ENCODE measurements at places on chromosomes 2 and 18.
A peak's percentile ranks its signal among the peaks of the same experiment; 100 is the strongest.

GRCh38 chr2:104851291-104852089 is 2.4 kb upstream of the POU3F3 start:
- DNase-seq, result no peak

DNA sequence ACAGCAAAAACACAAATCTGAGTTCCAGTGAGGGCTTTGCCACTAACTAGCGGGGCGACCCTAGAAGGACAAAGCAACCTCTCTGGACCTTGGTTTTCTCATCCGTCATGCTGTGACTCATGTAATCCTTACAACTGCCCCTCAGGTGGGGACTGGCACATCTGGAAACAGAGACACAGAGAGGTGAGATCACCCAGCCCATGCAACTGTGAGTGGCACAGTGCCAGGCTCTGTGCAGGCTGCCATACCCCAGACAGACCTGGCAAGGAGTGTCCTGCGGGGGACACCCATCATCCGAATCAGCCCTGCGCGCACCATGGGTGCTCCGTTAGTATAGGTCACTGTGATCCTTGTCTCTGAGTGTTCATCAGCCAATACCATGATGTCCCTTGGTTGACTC is 198.3 kb downstream of the SMAD7 start:
- no peak for DNase-seq

GRCh38 chr2:170774074-170774473 is 3.9 kb downstream of the ERICH2 start:
- no peak for DNase-seq

DNA sequence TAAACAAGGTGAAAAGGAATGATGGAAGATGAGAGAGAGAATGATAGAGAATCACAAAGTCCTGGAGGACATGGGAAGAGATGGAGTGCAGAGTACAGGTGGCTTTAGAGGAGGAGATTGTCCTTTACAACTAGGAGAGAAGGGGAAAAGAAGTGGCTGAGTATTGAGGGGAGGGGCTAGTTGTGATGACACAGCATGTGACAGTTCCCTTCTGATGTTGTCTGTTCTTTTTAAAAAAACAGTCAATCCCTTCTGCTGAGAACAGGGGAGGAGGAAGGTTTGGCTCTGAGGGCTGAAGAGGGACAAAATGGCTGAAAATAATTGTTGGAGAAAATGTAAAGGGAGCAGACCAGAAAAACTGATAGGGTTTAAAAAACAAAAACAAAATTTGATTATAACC is 44.0 kb downstream of the STEAP3 start:
- no peak for DNase-seq

DNA sequence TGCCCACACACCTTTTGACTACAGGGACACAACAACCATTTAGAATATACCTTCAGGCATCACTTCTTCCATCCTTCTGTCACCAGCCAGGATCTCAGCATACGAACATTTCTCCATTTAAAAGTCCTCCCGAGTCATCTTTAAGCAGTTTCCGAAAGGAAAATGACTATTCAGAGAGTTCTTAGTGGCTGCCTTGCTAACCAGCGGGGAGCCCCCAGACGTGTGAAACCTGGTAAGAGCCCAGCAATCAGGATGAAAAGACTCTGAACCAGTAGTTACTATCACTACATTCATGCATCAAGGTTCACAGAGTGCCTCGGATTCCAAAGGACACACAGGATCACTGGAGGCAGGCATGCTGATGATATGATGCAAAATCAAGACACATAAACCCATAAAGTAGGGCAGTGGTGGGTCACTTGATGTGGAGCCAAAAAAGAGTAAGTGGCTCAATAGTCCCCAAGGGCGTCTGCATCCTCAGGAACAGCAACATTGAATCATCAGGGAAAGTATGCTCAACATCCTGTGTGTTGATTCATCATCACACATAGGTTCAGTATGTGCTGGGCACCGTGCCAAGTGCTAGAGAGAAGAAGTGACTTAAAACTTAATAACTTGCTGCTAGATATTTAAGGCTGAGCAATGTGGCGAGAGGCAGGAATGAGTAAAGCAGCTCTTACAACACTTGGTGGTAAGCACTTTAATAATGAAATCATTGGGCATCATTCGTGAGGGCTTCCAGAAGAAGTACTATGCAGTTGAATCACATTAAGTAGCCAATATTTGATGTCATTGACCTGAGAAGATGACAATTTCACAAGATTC is 4.4 kb downstream of the CCL20 start:
- DNase-seq, result peak; percentile 100

GRCh38 chr2:214630402-214631045 is 179.0 kb downstream of the BARD1 start:
- peak; percentile 10 for DNase-seq

DNA sequence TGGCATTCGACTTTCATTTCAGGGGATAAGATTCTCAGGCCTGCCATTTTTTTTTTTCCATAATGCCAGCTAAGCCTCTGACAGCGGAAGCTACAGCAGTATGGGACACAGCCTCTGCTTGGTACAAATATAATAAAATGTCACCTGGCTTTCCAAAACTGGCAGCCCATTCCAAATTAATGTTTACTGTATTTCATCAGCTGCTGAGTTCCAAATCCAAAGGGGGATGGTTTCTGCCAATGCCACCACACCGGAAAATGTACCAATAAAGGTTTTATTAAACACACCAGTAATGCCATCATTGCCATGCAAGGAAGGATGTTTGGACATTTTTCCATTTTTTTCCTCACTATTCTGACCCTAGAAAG is 275.8 kb upstream of the CCDC68 start:
- no peak for DNase-seq

- no peak for DNase-seq
Observed at GRCh38 chr18:8350628-8351027, 258.6 kb upstream of the RAB12 start.

- DNase-seq, result peak; percentile 60
Observed at GRCh38 chr18:47929681-47930198, 719 bp downstream of the SMAD2 start.

- DNase-seq, result no peak
Observed at GRCh38 chr2:130853391-130853790, 16.7 kb downstream of the ARHGEF4 start.

- no peak for DNase-seq
Observed at GRCh38 chr18:12747530-12748315, 44.9 kb downstream of the PSMG2 start.

GRCh38 chr18:30132959-30133358 is 909.6 kb downstream of the DSC3 start:
- DNase-seq, result no peak

DNA sequence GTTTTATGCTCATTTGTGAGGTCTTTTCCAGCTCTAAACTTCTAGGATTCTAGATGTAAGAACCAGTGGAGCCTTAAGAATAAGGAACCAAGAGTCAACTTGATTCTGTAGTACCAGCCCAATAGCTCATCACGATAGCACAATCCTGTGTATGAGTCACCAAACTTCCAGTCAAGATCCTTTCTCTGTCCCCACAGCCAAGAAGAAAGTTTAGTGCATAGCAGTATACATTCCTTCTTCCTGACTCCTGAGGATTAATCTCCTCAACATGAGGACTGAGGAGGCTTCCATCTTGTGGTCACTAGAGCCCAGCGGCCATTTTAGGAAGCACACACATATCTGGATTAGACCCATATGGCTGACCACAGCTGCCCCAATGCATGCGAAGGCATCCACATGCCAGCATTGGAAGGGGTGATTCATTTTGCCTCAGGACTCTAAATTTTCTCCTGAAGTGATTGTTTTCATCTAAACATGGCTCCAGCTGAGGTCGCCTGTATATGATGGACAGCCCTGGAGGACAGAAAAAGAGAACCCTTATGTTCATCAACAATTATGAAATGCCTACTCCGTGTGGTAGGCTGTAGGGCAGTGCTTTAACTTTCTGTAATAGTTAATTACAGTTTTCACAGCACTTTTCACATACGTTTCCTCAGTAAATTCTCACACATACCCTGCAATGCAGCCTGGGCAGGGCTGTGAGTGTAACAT is 53.5 kb downstream of the RASGRP3 start:
- peak; percentile 95 for DNase-seq

- no peak for DNase-seq
Observed at GRCh38 chr2:76256458-76257088, 545.9 kb upstream of the GCFC2 start.

DNA sequence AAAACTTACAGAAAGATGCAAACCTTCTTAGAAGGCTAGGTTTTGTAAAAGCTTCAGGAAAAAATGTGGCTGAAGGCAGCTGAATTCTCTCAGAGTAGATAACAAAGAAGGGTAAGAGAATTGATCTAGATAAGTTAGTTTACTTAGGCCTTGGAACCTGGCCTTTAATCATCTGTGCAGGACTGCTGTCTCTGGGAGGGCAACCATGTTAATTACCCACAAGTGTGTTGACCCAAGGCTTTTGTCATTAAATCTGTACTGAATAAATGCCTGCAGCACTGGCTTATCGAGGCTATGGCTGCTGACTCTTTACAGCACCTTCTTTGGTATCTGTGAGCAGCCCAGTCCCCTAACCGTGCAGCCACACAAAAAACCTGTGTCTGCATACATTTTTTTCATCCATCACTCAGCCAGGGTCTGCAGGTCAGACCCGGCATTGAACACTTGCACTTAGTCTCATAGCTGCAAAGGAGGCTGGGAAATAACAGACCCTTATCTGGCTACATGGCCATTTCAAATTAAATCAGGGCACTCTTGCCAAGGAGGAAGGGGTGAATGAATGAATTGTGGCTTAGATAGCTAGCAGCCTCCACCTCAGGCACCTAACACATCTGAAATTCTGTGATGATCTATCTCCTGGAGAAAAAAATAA is 120.2 kb upstream of the MSH2 start:
- DNase-seq, result no peak

DNA sequence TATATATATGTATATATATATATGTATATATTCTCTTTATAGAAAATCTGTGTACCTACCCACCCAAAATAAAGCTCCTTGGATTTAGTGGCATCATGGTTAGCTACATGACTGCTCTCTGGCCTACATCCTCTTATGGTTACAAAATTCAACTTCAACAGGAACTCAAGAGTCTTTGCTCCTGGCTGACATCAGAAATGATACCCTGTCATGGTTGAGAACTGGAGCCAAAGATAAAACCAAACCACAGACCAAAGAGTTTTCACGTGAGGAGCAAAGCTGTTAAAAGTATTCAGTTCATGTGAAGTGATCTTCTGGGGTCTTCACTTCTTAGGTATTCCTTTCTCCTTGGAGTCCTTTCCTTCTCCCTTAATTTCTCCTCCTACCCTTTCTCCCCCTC is 476.3 kb downstream of the SOX11 start:
- DNase-seq, result no peak

DNA sequence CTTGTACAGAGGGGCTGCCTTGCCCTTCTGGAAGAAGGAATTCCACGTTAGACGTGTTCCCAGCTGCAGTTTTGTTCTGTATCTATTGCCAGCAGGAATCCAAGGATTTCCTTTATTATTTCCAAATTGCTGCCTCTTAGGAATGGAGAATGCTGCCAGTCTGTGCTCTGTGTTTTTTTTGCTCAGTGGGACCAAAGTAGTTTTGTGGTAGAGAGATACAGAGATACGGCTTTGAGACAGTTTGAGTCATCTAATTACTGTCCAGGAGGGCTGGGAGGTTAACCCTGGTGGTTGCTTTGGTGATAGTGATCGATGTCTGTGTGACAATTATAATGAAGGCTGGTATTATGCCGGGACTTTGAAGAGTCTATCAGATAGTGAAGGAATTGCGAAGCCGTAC is 26.3 kb downstream of the ASAP2 start:
- DNase-seq, result no peak

DNA sequence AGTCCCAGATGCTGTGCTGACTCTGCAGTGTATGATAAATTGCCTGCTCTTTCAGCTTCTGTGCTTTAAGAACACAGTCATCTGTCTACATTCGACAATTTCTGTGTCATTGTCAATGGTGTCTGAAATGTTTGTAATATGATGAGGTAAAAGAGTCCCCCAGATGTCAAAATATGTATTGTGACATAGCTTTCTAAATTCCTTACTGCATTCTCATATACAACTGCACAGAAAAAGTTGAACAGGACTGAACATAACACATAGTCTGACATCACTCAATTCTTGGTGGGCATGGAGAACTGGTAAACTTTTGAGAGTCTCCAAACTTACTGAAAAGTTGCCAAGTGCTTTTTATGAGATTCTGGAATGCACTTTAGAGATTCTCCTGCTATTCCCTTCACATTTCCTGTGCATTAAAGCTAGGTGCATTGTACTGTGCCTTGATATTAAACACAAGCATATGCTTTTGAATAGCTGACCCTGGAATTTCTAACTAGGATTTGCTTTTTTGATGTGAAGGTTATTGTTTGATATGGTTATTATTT is 48.1 kb upstream of the ARHGAP28 start:
- peak; percentile 11 for DNase-seq

DNA sequence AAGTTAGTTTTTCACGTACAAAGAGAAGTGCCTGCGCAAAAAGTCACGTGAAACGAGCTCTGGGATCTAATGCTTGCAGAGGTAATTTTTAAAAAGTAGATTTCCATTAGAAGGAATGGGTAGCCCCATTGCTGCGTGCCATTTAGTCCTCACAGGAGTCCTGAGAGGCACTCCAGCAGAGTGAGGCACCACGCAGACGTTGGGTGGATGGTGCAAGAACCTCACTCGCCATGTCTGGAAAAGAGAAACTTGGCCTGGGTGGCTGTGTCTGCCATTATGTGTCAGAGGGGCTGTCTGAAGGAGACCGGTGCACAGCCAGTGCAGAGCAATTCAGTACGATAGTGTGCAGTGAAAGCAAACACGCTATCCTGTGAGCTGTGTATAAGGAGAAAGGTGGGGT is 1.8 kb upstream of the HDAC4 start:
- no peak for DNase-seq

DNA sequence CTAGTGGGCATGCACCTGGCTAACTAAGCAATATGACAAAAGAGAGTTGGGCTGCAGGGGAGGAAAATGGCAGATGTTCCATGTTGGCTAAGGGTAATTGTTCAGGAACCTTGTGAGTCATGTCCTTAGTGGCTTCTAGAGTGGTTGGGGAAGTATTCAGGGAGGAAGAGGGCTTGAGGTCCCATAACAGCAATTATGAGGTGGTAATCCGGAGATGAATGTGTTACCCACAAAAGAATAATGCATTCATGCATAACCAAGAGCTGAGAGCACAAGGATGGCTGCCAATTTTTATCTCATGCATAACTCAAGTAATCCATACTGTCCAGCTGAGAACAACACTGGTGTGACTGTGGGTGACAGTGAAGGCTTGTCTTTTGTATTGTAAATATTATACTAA is 42.9 kb downstream of the TMEFF2 start:
- peak; percentile 79 for DNase-seq

DNA sequence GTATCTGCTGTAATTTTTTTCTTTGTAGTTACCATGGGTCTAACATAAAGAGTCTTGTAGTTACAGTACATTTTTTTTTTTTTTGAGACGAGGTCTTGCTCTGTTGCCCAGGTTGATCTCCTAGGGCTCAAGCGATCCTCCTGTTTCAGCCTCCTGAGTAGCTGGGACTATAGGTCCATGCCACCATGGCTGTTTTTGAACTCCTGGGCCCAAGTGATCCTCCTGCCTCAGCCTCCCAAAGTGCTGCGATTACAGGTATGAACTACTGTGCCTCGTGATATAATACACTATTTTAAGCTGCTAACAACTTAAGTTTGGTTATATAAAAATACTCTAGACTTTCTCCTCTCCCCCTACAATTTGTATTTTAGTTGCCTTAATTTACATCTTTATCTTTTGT is 46.3 kb downstream of the ASB1 start:
- no peak for DNase-seq

- DNase-seq, result no peak
Observed at GRCh38 chr2:138291805-138292204, 209.8 kb upstream of the SPOPL start.

GRCh38 chr2:121748202-121748601 is 7.2 kb upstream of the TSN start:
- peak; percentile 60 for DNase-seq

GRCh38 chr18:2425426-2426317 is 145.6 kb downstream of the METTL4 start:
- DNase-seq, result peak; percentile 29
